Activated effector memory CD4-positive, alpha-beta T cell treated with Interleukin-2 at 50 U/mL for 16 hours (primary cell): ENCODE measurements at places on chromosomes 5 and 9.

DNA sequence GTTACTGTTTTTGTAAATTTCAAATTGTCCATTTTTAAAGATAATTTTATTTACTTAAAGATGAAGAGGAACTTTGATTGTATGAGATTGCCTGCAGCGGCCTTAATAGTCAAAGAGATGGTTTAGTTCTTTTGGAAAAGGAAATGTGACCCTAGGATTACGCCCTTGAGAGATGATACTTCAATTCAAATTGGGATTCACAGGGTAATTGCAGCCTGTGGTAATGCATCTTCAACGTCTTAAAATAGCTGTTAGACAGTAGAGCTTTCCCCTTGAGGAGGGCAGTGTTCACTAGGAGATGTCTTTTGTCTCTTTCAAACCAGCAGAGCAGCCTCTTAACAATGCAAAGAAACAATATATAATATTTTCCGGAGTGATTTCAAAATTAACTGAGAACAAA, 127.1 kb downstream of the TAF11L14 start:
- no peak for DNase-seq

DNA sequence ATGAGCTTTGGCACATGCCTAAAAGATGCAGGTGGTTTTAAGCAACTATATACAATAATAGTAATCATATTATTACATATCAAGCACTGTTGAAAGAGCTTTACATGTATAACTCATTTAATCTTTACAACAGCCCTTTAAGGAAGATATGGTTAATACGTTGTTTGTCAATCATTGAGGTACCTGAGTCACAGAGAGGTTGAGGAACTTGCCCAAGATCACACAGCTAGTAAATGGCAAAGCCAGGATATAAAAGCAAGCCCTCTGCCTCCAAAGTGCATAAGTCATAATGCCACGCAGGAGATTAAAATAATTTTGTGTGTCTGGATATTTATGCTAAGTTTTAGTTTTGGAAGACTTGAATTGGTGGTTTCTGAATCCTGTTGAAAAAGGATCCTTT, 90.2 kb downstream of the DAPK1 start:
- no peak for DNase-seq

DNA sequence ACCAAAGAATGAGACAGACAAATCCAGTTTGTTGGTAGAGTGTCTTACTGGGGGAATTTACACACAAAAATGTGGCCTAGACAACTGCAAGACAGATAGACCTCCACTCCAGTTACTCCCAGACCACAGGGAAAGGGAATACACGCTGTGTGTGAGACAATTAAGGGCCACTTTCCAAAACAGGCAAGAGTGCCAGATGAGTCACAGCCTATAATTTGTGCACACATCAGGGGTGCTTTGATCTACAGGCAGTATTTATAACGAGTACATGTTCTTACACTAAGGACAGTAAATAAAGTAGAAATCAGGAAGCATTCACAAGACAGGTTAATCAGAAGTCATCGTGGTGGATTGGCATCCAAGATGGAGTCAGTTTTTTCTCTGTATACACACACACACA, 114.8 kb downstream of the ZNF622 start:
- DNase-seq: no peak

DNA sequence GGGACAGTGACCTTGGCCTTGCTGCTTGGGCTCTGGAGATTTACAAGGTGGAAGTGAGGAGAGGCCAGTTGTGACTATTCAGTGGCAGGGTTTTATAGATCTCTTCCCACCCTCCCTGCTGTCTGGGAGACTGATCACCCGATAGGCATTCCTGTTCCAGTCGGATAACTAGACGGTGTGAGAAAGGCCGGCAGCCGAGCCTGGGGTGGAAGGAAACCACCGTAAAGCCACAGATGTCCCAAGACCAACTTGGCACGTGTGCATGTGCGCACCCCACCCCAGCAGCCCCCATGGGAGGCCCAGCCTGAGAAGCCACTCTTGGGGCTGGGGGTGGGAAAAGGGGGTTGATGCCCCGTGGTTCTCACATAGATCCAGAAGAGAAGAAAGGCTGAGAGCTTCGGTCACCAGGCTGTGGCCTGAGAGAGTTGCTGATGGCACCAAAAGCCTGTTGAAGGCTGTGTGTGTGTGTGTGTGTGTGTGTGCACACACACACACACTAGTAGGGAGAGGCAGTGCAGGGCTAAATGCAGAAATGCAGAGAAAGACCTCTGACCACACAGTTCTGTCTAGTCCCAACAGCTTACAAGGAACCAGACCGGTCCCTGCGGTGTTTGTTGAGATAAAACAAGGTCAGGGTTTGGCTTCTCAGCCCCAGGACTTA, 225.8 kb downstream of the FANCC start:
- no peak for DNase-seq

- no peak for DNase-seq
These were observed 249.6 kb downstream of the SLIT3 start for GRCh38 chr5:169051351-169051750.

GRCh38 chr9:34378376-34379060, 1.8 kb upstream of the MYORG start:
- no peak for DNase-seq

GRCh38 chr5:113084402-113085083, 107.9 kb downstream of the DCP2 start:
- no peak for DNase-seq
